ENCODE measurements at places on chromosomes 12 and 14.

DNA sequence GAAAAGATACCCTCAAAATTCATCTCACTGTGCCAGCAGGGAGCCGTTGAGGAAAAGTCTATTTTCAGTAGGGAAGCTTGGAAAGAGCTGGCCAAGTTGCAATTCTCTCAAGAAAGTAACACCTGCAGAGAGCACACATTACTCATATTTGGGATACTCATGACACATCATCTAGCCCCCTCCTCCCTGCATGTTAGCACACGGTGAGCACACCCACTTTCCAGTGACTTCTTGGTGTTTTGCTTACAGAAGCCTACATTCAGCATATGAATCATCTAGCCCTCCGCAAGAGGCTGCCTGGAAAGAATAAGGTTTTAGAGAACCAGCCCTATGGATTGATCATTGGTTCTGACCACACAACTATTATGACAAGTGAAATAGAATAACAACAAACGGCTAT, 124.5 kb downstream of the PTPRO start:
- no peak for DNase-seq

GRCh38 chr14:24135834-24136683, at the start of gene PSME1:
PSME1 (plus strand) TSS chr14:24136194; CDS start chr14:24136263, 69 bp downstream.
- peak; percentile 80 for DNase-seq

DNA sequence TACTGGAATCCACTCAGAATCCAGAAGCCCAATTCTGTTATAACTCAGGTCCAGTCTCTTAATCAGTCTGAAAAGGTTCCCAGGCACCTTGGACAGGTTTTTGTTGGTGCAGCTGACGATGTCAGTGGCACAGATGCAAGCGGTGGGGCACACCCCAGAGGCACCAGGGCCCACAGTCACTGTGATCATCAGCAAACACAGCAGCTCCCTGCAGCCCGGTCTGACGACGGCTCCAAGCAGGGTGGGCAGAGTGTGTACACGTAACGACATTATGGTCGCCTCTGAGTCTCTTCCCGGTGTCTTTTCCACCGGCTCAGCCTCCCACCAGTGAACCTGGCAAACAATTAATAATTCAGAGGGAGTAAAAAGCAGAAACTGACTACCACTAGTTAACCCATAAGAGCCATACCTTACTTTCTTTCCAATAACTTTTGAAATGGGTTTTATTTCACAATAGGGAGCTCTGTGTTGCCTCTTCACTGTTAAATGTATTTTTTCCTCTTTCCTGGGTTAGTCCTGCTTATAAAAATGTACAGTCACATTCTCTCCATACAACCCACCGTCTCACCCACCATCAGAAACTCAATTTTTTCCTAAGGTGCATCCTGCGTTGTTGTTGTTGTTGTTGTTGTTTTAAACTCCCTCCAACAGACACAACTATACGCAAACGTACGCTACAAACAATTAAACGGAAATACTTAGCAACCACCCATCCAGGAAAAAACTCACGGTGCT, 521 bp upstream of the PCED1B start:
- peak; percentile 35 for DNase-seq

- DNase-seq, result peak; percentile 2
Measured at GRCh38 chr12:20520532-20520931, 152.2 kb downstream of the PDE3A start.

- no peak for DNase-seq
Measured at GRCh38 chr12:45568808-45569207, 160.7 kb upstream of the ARID2 start.

DNA sequence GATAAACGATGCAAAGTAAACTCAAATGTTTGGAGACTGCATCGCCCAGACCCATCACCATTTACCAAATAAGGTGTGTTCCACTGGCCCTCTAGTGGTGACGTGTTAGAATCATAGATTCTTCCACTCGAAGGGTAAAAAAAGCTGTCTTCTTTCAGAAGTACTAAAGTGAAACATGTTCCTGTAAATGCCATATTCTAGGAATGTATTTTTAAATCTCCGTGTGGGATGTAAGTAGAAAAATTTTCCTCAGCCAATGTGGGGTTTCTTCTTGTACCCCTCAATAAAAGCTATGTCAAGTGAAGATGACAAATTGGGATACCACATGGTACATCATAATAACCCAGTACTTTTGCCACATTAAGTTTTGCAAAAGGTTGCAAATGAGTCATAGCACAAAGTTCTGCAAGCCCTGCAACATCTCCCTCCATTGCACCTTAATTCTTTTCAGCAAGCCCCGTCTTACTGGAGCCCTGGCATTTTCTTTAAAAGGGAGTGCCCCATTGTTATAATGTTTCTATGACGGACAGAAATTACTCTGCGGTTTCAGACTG, 100.8 kb downstream of the CCER1 start:
- DNase-seq, result no peak

DNA sequence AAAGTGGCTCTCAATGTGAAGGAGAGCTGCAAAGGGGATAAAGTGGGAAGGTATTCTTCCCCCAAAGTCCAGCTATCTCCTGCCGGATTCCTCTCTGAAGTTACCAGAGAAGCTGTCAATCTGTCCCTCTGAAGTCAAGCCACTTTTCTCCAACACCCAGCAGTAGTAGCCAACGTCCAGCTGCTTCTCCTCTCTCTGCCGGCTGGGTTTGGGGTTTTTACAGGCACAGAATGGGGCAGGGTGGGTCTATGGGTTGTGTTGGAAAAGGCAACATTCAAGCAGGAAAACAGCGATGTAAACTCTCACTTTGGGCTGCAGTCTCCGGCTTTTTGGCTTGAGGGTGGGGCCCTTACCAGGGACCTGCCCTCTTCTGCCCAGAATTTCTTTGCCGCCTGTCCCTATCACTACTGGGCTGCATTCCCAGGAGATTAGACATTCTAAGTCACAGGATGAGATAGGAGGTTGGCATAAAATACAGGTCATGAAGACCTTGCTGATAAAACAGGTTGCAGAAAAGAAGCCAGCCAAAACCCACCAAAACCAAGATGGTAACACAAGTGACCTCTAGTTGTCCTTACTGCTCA, 16.3 kb downstream of the CAPZA3 start:
- DNase-seq, result peak; percentile 8

DNA sequence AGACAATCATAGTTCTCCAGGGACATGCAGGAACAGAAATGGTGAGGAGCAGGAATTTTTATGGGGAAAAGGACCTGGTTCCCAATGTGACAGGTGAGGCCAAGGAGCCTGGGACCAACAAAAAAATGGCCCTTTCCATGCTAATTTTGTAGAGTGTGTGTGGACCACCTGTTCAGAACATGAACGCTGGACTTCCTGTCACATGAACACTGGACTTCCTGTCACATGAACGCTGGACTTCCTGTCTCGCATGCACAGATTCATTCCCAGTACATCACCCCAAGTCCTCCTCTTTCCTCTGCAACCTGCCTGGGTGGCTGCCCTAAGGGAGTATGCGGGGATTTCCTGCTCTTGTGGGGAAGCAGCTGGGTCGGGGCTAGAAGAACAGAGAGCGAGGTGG, 10.1 kb downstream of the FGF6 start:
- no peak for DNase-seq

GRCh38 chr12:47652521-47653234, 53.2 kb downstream of the RPAP3 start:
- DNase-seq, result no peak

GRCh38 chr14:90272523-90272922, 16.2 kb downstream of the PSMC1 start:
- DNase-seq, result no peak

- DNase-seq, result no peak
Measured at GRCh38 chr14:97975962-97976361, 1178.8 kb downstream of the VRK1 start.

- no peak for DNase-seq
Measured at GRCh38 chr14:96050482-96050881, 11.3 kb downstream of the C14orf132 start.

GRCh38 chr12:45216230-45216982, 511 bp downstream of the ANO6 start:
- peak; percentile 95 for DNase-seq

GRCh38 chr14:104201063-104201462, 62.7 kb downstream of the KIF26A start:
- no peak for DNase-seq

GRCh38 chr14:92586963-92587699, 73.5 kb downstream of the RIN3 start:
- no peak for DNase-seq

GRCh38 chr14:53954551-53955228, 1.9 kb downstream of the BMP4 start:
- peak; percentile 80 for DNase-seq

- DNase-seq, result no peak
Measured at GRCh38 chr12:14473707-14474287, 93.9 kb downstream of the PLBD1 start.

GRCh38 chr14:68791902-68792677, 777 bp downstream of the ZFP36L1 start:
- DNase-seq, result no peak

DNA sequence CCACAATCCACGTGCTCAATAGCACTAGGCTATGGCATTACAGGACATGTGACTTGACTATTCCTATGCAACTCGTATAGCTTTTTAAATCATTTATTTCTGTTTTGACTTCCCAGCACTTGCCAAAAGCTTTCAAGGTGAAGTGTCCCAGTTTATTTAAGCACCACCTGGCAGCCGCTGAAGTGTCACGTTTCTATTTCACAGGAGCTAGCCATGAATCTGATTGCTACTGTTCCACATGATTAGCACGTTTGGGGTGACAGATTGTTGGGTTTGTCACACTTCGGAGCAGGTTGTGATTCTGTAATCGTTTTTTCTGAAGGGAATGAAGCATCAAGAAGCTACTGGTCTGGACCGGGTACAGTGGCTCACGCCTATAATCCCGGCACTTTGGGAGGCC, 39.9 kb upstream of the BICDL1 start:
- no peak for DNase-seq

DNA sequence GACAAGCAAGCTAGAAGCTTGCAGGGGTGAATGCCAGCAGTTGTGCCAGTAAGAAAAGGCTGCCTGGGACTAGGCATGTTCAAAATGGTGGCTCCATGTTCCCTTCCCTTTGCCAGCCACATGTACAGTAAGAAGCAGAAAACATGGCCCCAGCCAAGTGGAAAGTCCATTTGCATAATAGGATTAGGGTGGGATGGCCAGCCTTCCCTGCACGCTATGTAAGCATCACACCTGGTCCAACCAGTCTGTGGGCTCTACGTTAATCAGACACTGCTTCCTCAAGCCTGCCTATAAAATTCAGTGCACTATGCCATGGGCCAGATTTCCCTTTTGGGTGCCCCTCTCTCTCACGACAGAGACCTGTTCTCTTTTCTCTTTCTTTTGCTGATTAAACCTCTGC, 288.4 kb downstream of the GXYLT1 start:
- DNase-seq, result no peak

- no peak for DNase-seq
Measured at GRCh38 chr12:64544371-64545080, 65.8 kb upstream of the RASSF3 start.

- no peak for DNase-seq
Measured at GRCh38 chr12:129401572-129401971, 502.3 kb downstream of the TMEM132D start.

DNA sequence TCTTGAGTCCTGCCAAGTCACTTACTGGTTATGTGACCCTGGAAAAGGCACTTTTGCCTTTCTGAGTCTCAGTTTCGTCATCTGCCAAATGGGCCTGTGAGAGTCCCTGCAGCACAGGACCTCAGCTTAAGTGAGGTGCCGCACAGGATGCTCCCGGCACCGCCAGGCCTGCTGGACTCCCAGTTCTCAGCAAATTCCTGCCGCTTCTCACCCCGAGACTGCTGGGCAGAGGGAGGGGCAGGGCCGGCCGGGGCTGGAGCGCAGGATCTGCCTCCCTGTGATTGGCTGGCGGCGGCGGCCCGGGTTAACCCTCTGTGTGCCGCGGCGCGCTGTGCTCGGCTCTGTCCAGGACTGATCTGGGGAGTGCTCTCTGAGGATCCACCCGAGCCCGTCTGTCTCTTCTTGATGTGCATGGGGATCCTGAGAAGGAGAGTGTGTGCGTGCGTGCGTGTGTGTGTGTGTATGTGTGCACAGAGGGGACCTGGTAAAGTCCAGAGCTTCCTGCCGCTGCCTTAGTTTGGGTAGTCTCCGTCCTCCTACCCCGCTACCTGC, 8.6 kb downstream of the SETD1B start:
- peak; percentile 88 for DNase-seq

GRCh38 chr12:8037046-8037663, 4.6 kb downstream of the FOXJ2 start:
- DNase-seq, result no peak

DNA sequence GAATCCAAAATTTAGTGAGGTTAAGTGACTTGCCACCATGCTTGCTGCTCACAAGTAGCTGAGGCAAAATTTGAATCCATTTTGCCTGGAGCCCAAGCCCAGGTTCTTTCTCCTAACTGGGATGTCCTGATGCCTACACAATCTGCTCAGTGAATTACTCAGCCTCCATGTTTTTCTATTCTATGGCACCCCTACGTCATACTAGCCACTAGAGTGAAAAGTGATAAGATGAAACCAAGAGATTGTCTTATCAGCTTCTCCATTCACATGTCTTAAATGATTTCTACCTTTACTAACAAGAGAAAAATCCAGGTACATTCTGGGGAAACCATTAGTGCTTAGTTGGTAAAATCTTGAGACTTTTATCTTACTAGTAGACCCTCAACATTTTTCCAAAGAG, 720.1 kb downstream of the DIO2 start:
- no peak for DNase-seq

DNA sequence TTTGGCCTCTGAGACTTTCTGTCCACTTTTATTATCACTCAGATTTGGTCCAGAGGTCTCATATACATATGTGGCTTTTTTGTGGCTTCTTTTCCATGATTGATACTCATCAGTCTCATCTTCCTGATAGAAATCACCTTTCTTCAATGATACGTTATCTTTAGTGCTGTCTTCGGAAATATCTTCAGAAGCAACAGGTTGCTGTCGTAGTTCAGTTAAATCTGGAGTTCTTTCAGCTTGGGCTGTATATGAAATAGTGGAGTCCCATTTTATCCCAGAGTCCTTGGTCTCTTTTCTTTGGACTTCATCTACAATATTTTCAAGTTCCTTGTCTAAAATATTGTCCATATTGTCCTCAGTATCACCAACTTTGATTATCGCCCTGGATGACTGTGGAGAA, 41.0 kb downstream of the FAM186A start:
- DNase-seq, result no peak

DNA sequence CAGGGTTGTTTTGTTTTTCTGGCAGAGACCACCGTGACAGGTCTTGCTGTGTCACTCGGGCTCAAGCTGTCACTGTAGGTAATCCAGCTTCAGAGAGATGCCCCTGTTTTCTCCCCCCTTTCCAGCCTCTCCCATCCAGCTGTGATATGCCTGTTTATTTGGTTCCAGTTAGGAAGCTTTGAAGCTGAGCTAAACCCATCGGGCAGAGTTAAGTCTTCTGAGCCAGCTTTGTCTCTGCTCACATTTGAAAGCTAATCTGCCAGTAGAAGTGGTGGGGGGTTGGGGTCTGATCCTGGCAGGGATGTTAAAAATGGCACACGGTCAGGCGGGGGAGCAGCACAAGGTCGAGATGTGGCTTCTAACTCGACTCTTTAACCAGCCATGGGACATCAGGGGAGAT, 130.0 kb downstream of the TSPAN9 start:
- DNase-seq, result no peak

DNA sequence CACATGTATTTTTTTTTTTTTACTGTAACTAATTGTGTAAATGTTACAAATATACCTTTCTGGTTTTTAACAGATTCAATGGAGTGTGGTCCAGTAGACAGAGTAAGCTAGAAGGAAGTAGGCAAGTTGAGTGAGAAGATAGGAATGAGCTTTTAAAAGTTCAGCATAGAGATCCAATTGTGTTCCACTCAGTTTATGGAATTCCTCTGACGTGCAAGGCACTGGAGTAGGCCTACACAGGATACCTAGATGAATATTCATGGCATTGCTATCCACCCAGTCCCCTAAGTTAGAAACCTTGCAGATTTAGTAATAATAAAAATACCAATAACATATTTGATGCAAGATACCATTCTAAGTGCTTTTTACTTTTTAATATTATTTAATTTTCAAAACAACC, 225.6 kb upstream of the ARID2 start:
- DNase-seq, result no peak
